ENCODE measurements at places on chromosomes 5 and 9.

GRCh38 chr9:28234133-28234893, 661.0 kb upstream of the C9orf72 start:
- no peak for DNase-seq

- no peak for DNase-seq
These were observed 86.9 kb downstream of the DAP start for GRCh38 chr5:10674096-10674495.

DNA sequence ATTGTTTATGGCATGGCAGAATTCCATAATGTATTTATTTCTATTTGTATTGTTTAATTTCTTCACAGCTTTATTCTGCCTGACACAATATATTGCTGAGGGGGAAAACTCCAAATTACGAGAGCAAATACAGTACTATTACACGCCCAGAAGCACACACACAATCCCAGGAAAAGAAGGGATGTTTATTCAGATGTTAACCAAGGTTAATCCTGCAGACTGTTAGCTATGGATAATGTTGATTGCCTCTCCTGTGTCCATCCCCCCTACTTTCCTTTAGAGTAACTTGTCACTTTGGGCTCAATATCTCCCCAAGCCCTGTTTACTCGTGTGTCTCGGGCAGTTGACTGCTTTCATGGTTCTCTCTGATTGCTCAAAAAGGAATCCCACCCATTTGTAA, 84.2 kb upstream of the ERCC6L2 start:
- no peak for DNase-seq

- DNase-seq, result no peak
These were observed 34.9 kb downstream of the ALDH1A1 start for GRCh38 chr9:72917892-72918509.

GRCh38 chr5:116566251-116566650, 8.4 kb downstream of the SEMA6A start:
- DNase-seq, result no peak

DNA sequence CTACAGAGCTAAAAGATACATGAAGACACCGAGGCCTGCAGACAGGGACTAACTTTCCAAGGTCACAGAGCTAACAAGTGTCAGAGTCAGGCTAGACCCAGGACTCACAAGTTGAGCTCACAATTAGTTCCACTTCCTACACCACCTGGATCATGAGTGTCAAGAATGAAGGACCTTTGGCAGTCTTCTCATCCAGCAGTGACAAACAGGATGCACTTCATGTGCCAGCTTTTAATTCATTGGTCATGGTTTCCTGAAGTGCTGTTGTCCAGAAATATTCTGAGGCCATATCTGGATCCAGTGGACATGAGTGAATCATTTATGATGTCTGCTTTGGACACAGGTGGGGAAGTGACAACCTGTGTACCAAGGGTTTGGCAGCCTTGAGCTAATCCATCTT, 77.4 kb downstream of the KCNIP1 start:
- DNase-seq, result no peak

DNA sequence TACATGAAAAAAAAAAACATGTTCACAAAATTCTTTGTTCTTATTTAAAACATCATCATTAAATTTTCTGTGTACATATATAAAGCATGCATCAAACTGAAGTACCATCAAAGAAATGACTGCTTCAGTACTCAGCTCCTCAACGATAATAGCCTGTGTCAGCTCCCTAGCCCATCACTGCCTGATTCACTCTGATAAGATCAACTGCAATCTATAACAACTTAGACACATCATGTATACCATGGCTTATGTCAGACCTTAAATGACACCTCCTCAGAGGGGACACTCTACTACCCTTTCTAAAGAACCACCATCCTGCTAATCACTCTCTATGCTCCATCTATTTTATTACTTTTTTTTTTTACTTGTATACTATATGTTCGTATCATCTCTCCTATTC, 200.5 kb upstream of the TLE4 start:
- no peak for DNase-seq

- DNase-seq, result no peak
These were observed 30.4 kb upstream of the NDFIP1 start for GRCh38 chr5:142078221-142078620.

DNA sequence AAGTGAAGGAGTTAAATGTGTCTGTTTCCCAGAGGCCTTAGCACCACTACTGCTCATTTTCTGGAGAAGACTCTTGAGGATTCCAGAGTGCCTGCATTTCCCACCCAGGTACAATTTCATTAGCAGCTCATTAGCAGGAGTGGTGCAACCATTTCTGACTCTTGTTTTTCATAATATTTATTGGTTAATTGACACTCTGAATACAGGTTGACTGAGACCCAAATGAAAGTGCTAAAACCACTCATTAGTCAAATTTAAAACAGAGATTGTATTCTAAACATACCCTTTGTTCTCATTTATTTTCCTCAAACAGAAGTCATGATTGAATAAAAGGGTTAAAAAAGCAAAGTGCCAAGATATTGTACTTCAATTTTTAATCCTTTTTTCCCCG, 134.5 kb downstream of the SIL1 start:
- no peak for DNase-seq

- no peak for DNase-seq
These were observed 1.7 kb upstream of the ALDH1B1 start for GRCh38 chr9:38390851-38391250.

DNA sequence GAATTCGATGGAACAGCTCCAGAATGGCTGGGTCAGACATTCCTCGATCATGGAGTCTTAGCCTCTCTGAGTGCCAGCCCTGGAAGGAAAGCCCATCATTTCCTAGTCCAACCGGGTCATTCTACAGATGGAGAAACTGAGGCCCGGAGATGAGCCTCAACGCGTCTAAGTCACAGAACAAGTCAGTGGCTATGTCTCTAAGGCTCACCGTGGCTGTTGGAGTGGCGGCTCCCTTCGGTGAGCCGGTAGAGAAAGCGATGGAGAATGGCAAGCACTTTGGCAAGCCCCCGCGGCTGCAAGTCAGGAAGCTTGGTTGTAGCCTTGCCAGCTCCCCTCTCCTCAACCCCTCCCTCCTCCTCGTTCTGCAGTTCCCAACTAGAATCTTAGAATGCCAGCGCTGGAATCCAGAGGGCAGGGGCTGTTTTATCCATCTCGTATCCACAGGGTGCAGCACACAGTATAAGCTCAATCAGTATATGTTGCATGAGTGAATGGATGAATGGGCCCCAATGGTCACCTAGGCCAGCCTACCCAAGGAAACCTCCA, 438 bp upstream of the ARSI start:
- DNase-seq, result no peak

DNA sequence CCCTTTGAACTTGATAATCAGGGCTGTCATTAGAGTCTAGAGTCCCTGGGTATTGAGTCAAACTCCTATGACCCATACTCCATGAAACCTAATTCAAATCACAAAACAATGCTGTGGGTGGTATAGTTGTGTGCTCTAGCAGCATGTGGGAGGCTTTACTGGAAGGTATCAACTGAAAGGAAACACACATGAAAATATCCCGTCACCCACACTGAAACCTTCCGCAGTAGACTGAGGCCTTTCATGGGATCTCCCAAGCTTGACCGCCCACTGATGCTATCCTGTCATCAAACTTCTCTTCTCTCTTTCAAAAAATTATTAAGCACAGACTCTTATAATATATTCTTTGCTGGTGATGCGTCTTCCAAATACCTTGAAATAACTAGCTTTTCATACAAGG, 569.1 kb upstream of the MEF2C start:
- DNase-seq, result no peak

DNA sequence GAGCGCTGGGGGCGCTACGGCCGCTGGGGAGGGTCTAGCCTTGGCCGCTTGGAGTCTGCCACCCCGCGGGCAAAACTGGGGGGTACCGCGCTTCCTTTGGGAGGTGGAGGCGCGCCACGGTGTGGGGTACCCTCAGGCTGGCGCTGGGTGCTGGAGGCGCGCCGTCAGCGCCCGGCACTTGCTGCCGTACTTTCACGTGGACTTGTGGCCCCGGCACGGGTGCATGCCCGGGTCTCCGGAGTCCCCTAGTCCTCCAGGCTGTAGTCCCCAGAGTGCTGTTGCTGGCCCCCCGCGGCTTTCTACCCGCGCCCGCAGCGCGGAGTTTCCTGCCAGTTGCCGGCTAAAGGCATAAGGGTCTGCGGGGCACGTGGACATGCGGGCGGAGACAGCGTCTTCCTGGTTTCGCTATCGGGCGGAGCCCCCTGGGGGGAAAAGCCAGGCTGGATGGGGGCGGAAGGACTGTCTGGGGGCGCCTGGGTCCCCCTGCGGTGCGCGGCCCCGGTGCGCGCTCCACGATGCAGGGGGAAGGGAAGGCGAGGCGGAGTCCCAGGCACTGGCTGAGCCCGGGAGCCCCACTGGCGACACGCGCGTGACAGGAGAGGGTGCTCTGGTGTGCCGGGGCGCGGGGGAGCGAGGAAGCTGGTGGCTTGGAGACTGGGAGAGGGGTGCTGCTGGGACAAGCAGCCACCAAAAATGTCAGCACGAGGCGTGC, 666 bp downstream of the PPARGC1B start:
- DNase-seq, result peak; percentile 74

GRCh38 chr5:146680846-146681584, 165.0 kb upstream of the GPR151 start:
- no peak for DNase-seq

DNA sequence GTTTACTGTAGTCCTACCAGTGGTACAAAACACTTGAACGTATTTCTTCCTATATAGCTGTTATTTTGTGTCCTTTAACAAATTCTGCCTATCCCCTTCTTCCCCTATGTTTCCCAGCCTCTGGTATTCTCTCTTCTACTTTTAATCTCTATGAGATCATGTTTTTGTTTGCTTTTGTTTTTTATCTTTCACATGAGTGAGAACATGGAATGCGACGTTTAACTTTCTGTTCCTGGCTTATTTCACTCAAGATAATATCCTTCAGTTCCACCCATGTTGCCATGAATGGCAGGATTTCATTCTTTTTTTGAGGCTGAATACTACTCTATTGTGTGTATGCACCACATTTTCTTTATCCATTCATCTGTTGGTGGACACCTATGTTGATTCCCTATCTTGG, 634.4 kb upstream of the WWC1 start:
- DNase-seq, result no peak

DNA sequence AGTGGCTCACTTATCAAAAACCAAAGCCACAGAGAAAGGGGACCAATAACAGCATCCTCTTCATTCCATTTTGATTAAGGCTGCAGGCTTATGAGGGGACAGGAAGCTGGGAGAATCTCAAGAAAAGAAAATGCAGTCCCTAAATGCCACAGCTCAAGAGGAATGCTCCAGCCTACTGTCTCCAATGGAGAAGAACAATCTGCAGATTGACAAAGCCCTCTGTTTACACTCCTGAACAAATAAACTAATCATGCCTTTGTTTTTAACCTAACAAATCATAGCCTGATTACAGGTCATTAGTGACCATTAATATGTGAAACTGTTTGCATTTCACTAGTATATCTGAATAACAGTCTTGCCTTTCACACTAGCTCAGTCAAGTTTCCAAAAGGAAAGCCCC, 26.5 kb downstream of the PPP2R2B start:
- DNase-seq, result no peak

DNA sequence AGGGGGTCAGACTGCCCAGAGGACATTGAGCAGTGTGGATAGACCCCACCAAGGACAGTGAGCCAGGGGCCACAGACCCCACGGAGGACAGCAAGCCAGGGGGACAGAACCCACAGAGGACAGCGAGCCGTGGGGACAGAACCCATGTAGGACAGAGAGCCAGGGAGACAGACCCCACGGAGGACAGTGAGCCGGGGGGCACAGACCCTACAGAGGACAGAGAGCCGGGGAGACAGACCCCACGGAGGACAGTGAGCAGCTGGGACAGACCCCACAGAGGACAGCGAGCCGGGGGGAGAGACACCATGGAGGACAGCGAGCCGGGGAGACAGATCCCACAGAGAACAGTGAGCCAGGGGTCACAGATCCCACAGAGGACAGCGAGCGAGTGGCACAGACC, 3.4 kb upstream of the ZDHHC11 start:
- no peak for DNase-seq

DNA sequence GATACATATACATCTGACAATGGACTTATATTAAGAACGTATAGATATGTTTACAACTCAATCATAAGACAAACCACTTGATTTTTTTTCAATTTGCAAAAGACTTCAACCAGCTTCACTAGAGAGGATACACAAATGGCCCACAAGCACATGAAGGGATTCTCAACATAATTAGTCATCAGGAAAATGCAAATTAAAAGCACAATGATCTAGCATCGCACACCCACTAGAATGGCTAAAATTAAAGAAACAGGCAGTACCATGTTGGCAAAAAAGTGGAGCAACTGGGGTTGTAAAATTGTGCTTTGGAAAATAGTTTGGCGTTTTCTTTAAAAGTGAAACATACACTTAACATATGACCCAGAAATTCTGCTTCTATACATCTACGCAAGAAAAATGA, 80.0 kb upstream of the TRIO start:
- no peak for DNase-seq

- DNase-seq, result no peak
These were observed 131.6 kb upstream of the TRPM3 start for GRCh38 chr9:71253011-71253410.

- no peak for DNase-seq
These were observed 43.5 kb downstream of the AGXT2 start for GRCh38 chr5:35004200-35004599.

DNA sequence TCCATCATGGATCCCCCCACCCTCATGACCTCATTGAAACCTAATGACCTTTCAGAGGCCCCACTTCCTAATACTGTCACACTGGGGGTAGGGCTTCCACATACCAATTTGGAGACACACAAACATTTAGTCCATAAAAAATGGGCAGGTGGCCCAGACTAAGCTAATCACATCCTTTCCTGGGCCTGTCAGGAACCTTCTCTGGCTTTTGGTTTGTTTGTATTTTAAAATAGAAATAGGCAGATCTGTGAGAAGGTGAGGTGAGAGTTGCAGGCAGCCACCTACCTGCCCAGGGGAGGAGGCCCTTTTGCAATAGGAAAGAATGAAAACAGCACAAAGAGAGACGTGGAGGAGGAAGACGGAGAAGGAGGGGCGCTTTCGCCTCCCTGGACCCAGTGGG, 90.2 kb upstream of the BOD1 start:
- no peak for DNase-seq

- no peak for DNase-seq
These were observed 3.6 kb upstream of the DPH7 start for GRCh38 chr9:137582286-137582860.

- peak; percentile 80 for DNase-seq
These were observed 16.8 kb upstream of the NSD1 start for GRCh38 chr5:177116631-177117373.
